ENCODE measurements at places on chromosomes 2 and 18.

GRCh38 chr18:22171258-22172119 lies 2.1 kb downstream of the GATA6 start:
- DNase-seq: peak; percentile 42

DNA sequence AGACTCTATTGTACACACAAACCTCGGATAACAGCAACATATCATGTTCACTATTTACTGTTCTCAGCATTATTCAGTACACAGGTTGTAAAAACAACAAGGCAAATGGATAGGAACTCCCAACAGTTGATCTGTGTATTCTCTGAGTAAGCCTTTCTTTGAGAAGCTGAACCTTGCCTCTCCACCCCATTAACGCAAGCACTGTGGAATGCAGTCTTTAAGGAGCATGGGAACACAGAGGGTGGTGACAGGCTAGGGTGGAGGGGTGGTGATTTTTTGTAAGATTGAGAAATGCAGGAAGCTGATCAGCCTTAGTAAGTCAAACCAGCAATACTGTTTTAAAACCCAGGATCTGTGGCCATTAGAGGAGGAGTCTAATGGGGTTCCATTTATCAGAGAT lies 19.6 kb upstream of the SERPINB11 start:
- no peak for DNase-seq

- DNase-seq: peak; percentile 81
Measured at GRCh38 chr2:122988395-122989221, 1036.5 kb upstream of the CNTNAP5 start.

DNA sequence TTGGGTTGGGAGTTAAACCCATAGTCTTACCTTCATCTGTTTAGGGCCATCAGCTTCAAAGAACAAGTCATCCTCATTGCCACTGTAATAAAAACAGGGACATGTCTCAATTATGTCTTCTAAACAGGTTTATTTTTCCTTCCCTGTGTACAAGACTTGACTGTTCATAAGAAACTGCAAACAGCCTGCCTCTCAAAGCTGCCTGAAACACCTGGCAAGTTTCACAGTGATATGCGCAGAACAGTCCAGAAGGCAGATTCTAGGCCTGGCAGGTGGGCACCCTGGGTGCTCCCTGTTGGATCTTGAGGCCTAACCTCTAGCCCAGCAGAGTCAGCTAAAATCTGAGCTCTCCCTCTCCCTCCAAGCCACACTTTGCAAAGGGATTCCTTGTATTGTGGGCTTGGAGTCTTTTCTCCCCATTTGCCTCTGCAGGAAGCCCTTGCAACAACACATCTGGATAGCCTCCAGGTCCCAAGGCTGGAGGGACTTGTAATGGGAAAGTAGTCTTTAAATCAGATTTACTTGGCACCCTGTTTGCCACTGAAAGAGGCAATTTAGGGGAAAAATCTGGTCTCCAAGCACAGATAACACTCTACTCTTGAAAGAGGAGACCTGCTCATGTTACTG lies 930 bp downstream of the IL1B start:
- DNase-seq: no peak

GRCh38 chr2:238852206-238852869 lies 4.5 kb downstream of the TWIST2 start:
- peak; percentile 17 for DNase-seq

Measured in esophagus muscularis mucosa (tissue), 4 donors.